Pulmonary artery endothelial cell (primary cell): ENCODE measurements at places on chromosomes 11 and 22. TPM values are rescaled to one million over a fixed set of nuclear protein-coding genes. Genes with fewer than 3 reads are reported as not detected.
A peak's percentile ranks its signal among the peaks of the same experiment; 100 is the strongest.

Gene PRR33
- not detected in 2 replicates for total RNA-seq

Gene GAL3ST3
- total RNA-seq: 0.07 and 0.14 TPM in 2 replicates

Gene DGAT2
- 0.49 and 2.2 TPM in 2 replicates for total RNA-seq

Gene NLRP6
- not detected in 2 replicates for total RNA-seq

Gene HEPHL1
- total RNA-seq: not detected in 2 replicates

DNA sequence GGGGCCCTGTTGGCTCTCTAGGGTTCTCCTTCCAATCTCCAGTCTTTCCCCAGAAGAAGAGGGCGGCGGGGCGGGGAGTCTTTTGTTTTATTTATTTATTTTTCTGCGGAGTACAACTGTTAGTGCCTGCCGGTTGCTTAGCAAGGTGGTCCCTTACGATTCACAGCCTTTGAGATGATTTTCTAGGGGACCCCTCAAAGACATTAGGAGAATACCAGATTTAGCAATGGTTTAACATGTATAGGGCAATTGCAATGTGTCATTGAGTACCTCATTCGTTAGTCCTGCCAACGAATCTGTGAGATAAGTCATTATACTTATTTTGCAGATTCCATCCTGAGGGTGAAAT lies 307 bp upstream of the MRPL16 start:
- DNase-seq: no peak

DNA sequence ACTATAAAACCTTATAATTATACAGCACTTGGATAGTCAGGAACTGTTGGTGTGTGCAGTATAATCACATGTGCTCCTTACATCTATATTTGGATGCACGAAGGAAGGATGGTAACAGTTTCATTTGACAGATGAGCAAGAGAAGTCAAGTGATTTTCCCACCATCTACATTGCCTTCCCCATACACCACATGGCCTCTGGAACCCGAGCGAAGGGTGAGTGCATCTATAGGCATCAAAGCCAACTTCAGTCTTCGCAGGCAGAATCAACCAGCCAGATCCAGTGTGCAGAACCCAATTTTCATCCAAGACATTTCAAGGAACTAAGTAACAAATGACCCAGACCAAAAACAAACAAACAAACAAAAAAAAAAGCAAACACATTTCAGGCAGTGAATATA lies 85.1 kb upstream of the BLID start:
- DNase-seq: no peak

- DNase-seq: no peak
These were observed 37.2 kb downstream of the RCOR2 start for GRCh38 chr11:63879598-63880402.

DNA sequence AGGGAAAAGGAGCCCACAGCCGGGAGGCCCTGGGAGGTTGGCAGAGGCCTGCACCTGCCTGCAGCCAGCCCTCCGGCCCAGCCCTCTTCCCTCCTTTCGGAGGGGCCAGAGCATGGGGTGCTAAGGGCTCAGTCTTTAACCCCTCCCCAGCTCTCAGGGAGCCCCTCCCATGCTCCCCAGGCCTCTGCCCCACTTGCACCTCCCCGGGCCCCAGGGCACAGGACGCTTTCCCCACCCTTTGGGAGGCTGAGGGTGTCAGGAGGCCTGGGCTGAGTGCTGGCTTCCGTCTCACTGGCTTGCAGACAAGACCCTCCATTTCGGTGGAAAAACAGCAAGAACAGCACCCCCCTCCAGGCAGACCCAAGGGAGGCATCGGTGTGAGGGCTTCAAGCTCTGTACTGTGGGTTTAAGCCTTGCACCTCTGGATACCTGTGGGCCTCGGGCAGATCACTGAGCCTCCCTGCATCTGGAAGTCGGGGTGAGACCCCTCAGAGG lies 7.3 kb downstream of the ASCL2 start:
- DNase-seq: no peak

DNA sequence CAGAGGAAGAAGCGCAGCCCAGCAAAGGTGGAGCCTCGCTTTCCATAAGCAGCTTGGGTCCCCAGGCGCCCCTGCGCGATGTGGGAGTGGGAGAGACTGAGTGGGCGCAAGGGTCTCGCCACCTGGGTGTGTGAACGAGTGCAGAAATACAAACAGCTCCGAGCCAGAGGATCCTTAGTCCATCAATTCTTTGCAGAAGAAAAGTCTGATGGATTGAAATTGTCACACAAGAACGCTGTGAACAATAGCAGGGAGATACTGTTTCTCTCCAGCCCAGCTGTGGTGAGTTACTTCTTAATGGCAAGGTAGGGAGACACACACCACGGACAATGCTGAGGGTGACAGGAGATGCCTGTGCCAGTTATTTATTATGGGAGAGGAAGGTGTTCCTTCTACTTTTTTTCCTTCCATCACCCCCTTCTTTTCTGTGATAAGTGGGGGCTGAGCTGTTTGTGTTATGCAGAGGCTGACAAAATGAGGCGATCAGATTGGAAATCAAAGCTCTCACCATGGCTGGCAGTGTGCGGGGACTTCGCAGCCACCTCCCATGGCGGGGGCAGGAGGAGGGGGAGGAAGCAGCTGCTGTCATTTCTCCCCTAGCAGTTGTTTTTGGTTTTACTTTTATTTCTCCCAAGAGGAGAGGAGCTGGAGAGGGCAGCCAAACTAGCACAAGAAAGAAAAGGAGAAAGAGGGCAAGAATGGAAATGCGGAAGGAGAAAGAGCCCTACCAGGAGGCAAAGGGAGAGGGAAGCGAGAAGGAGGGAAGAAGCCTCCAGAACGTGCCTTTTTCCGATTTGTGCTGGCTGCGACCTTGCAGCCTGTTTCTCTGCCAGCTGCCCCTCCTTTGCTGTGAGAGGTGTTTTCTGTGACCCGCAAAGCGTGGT lies 755.8 kb downstream of the NTM start:
- no peak for DNase-seq

DNA sequence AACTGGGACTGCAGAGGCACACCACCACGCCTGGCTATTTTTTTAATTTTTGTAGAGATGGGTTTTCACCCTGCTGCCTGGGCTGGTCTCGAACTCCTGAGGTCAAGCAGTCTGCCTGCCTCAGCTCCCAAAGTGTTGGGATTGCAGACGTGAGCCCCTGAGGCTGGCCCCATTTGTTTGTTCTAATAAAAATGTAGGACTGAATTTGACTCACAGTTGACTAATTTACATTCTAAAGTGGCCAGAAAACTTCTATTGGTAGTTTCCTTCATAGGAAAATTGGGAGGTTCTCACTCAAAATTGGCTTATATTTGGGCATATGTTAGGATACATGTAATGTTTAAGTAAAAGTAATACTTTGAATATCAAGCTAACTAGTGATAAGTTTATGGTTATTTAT lies 35.0 kb downstream of the PPFIA1 start:
- DNase-seq: no peak

DNA sequence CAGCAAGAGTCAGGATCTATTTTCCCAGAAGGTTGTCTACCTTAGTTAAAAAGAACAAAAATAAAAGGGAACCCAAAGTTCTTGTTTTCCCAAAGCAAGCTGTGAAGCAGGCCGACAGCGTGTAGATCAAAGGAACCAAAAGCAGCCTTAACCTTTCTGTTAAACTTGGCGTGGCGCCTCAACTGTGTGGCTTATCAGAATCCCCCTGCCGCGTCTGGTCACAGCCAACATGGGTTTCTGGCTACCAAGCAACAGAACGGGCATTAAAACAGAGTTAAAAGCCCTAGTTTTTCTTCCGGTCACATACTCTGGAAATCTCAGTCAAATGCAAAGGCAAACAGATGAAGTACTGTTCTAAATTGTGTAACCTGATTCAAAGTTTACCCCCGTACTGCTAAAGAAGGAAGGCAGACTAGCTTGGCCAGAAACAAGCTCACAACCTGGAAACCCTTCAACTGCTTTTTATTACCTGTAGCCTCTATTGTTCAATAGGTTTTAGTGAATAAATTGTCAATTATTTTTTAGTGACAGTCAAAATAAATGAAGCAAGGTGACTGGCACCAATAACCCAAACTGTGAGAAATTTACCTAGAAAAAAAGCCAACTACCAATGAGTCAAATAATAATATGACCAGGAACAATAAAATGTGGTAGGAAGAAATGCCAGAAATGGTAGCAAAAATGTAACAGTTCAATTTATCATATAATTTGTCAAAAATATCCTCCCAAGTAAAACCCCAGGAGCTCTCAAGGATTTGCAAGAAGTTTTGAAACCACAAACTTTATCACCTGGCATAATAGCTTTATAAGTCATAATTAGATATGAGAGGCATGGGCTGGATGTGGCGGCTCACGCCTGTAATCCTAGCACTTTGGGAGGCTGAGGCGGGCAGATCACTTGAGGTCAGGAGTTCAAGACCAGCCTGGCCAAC lies 21.4 kb downstream of the CHKA start:
- DNase-seq: peak; percentile 51

- DNase-seq: no peak
These were observed 71.7 kb upstream of the EIF3M start for GRCh38 chr11:32511926-32512325.

DNA sequence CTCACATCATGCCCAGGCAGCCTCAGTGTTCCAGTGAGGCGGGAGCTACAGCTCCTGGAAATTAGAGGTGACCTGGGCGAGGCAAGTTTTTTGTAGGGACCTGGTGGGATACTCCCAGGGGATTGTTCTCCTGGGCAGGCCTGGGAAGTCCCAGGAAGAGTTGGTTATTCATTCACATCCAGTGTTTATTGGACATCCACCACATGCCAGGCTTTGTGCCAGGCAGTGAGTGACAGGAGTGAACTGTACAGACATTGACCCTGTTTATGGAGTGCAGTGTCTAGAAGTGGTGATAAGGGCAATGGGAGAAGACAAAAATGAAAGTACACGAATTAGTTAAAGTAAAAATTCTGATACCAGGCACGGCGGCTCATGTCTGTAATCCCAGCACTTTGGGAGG lies 29.4 kb downstream of the YWHAH start:
- DNase-seq: no peak

DNA sequence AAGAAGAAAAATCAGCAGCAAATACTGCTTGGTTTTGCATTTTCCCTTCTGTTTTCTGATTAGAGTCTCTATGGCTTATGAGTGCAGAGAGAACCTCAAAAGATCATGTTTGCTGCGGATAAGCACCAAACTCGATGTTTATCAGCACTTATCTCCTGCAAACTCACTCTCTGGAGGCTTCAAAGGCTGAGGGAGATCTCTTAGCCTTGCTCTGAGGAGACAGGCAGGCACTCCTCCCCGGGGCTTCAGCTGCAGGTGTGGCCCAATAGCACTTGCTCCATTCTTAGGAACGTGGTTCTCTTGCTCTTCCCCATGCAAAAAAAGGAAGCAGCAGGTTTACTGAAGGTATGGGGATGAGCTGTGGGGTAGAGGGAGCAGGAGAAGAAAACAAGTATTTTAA lies 45.1 kb downstream of the FLI1 start:
- no peak for DNase-seq

DNA sequence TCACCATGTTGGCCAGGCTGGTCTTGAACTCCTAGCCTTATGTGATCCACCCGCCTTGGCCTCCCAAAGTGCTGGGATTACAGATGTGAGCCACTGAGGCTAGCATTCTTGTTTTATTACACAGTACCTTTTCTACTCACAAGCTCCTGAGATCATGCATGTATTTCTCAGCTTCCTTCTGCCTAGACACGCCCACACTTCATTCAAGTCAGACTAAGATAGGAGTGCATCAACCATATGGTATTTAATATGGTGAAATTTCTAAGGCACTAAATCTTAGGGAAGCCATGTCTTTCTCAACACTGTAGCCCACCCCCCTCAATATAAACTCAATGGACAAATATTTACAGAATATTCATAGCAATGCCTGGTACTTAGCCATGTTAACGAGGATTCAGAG lies 62.1 kb downstream of the SLC25A17 start:
- no peak for DNase-seq

GRCh38 chr11:64559351-64560138 lies 31.5 kb upstream of the SLC22A12 start:
- DNase-seq: no peak

GRCh38 chr22:47495110-47495509 lies 732.7 kb downstream of the TBC1D22A start:
- DNase-seq: no peak

- DNase-seq: no peak
These were observed 116.3 kb downstream of the TIMP3 start for GRCh38 chr22:32917577-32918354.

DNA sequence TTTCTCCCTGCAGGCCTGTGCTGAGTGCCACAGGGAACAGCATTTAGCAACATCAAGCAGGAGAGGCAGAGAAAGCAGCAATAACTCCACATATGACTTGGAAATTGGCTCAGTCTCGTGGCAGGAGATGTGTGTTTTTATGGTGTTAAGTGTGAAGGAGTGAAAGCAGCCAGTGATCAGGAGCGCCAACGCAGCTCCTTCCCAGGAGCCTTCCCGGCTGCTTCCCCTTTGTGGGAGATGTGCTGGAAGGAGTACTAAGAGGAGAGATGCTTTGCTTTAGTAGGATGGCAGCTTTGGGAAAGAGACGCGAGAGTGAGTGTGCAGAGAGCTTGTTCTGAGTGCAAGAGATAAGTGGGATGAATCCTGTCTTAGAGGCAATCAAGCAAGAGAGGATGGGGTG lies 54.7 kb upstream of the KIRREL3 start:
- DNase-seq: no peak

DNA sequence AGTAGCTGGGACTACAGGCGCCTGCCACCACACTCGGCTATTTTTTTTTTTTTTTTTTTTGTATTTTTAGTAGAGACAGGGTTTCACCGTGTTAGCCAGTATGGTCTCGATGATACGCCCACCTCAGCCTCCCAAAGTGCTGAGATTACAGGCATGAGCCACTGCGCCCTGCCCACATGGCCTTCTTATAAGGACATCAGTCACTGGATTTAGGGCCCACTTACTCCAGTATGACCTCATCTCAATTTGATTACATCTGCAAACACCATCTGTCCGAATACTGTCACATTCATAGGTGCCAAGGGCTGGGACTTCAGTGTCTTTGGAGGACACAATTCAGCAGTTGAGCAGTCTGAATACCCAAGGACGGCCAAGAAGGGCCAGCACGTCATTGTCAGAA lies 8.2 kb upstream of the PRR5 start:
- no peak for DNase-seq

DNA sequence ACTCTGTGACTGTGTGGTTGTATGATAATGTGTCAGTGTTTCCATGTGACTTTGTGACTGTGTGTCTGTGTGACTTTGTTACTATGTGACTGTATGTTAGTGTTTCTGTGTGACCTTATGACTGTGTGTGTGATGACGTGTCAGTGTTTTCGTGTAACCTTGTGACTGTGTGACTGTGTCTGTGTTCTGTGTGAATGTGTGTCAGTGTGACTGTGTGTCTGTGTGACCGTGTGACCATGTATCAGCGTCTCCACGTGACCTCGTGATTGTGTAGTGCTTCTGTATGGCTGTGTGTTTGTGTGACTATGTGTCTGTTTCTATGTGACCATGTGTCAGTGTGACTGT lies 9.5 kb upstream of the PKNOX2 start:
- DNase-seq: no peak

- no peak for DNase-seq
These were observed 59.9 kb upstream of the GNAZ start for GRCh38 chr22:23010430-23010829.
